ENCODE measurements at places on chromosomes 1 and 21.

DNA sequence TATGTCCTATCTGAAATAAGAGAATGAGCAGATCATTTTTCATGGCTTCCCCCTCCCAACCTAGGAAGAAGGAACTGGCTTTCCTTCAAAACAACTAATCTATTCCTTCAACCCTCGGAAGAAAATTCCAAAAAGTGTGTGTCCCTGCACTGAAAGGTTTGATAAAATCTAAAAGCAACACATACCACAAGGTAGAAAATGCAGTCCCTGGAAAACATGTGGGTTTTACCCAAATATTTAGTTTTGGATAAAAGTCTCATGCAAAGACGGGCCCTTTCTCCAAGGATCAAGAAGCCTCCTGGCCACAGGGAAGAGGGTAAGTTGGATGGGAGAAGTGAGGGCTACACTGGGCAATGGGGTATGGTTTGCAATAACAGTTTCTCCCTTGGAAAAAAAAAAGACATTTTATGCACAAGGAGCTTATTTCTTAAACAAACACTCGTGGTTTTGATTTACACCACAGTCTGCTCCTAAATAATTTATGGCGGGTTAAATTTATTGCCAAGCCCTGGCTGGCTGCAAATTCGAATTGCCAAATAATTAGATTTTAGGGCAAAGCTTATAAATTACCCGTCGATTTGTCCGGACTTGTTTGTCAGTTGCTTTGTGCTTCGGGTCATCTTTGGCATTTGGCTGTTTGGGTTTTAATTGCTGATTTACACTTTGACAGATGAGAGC lies 28.9 kb downstream of the ERI3 start:
- DNase-seq: no peak

- no peak for DNase-seq
Measured at GRCh38 chr1:221743416-221744208, 1.7 kb upstream of the DUSP10 start.

DNA sequence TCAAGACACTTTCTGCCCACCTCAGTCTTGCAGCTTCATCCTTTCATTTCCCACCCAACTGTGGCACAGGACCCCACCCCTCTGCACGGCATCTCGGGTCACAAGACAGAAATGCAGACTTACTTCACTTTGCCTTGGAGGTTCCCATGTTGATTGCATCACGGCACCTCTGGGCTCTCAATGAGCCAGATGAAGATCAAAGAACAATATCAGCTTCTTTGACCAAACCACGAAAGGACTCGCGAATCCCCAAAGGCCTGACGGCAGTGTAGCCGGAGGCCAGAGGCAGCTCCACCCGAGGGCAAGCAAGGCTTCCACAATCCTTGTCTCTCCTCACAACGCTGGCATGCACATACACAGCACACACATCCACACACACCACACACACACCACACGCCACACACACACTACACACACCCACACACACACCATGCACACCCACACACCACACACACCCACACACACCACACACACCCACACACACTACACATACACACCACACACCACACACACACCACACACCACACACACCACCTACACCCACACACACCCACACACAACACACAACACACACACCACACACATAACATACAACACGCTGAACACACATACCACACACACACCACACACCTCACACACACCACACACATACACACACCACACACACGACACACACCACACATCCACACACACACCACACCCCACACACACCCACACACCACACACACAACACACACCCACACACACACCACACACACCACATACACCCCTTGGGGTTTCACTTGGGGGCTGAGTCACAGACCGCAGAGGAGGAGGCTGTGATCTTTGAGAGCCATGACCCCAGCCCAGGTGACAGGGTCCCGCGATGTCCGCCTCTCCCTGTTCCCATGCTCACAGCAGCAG lies 35.8 kb downstream of the UBASH3A start:
- DNase-seq: no peak

DNA sequence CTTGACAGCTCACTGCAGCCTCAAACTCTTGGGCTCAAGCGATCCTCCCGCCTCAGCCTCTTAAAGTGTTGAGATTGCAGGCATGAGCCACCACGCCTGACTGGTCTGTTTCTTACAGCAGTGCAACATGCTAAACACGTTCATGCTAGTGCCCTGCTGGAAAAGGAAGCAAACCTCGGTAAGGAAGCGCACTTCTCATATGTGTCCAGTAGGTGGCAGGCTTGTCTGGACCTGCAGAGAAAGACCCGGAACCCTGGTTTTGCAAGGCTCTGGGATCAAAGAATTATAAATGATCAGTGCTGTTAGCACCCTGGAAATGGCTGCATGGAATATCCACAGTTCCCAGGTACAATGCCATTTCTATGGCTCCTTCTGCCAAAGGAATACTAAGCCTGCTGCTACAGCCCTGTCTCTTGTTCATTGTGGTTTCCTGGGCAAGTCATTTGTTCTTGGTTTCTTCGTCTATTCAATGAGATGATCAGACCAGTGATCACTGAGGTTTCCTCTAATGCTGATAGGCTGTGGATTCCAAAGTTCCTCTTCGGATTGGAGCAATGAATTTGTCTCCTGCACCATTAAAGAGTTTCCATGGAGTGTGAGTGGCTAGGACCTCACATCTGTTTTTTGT lies 15.9 kb downstream of the RNU5D-1 start:
- peak; percentile 38 for DNase-seq

- no peak for DNase-seq
Measured at GRCh38 chr1:232845406-232845955, 40.3 kb downstream of the MAP10 start.

GRCh38 chr1:90727917-90728501 lies 10.9 kb upstream of the BARHL2 start:
- no peak for DNase-seq

DNA sequence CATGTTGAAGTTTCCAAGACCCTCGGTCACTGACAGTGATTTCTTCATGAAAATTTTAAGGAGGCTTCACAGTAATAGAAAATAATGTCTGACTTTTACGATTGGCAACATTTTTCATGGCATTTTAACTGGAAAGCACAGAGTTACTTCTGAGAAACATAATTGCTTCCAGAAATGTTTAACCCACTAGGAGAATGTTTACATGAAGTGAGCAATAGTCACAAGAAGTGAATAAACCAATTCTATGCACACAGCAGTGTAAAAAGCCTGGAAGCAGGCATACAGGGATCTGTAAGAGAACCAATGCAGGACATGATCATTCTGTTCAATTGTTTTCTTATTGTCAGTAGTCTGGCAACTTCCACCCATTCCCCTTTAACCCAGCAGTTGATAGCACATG lies 316.2 kb upstream of the CXADR start:
- no peak for DNase-seq

DNA sequence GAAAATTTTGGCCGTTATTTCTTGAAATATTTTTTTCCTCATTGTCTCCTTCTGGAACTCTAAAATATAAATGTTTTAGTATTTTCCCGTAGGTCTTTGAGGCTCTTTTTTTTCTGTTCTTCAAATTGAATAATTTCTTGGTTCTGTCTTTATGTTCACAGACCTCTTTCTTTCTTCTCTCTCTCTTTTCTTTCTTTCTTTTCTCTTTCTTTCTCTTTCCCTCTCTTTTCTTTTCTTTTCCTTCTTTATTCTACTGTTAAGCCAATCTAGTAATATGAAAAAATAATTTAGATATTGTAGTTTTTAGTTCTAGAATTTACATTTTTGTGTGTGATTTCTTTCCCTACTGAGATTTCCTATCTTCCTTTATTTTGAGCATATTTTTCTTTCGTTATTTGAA lies 30.1 kb downstream of the CLIC4 start:
- no peak for DNase-seq

DNA sequence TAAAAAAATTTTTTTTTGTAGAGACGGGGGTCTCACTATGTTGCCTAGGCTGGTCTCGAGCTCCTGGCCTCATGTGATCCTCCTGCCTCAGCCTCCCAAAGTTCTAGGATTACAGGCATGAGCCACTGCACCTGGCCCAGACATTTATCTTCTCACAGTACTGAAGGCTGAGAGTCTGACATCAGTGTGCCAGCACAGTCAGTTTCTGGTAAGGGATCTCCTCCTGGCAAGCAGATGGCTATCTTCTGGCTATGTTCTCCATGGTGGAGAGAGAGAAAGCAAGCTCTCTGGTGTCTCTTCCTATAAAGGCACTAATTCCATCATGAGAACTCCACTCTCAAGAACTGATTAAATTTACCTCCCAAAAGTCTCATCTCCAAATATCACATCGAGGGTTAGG lies 57.8 kb upstream of the C1orf185 start:
- DNase-seq: no peak

GRCh38 chr1:156894711-156895454 lies 1.4 kb downstream of the PEAR1 start:
- no peak for DNase-seq

DNA sequence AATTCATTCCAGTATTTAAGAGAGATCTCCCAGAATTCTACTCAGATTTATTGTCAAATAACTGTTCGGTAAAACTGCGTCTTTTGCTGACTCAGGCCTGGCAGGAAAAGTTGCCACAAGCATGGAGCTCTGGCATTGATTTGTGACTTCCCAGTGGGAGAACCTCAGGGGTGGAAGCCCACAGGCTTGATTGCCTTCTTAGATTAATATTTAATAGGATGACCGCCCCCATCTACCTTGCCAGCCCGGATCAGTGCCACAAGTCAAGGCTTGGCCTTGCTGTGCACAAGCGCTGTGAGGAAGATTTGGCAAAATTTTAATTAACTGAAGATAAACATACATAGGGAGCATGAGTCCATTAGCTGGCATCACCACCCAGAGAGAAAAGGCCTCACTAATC lies 93.5 kb downstream of the LRIG2 start:
- DNase-seq: no peak

- DNase-seq: no peak
Measured at GRCh38 chr1:214920337-214920736, 162.2 kb upstream of the KCNK2 start.

DNA sequence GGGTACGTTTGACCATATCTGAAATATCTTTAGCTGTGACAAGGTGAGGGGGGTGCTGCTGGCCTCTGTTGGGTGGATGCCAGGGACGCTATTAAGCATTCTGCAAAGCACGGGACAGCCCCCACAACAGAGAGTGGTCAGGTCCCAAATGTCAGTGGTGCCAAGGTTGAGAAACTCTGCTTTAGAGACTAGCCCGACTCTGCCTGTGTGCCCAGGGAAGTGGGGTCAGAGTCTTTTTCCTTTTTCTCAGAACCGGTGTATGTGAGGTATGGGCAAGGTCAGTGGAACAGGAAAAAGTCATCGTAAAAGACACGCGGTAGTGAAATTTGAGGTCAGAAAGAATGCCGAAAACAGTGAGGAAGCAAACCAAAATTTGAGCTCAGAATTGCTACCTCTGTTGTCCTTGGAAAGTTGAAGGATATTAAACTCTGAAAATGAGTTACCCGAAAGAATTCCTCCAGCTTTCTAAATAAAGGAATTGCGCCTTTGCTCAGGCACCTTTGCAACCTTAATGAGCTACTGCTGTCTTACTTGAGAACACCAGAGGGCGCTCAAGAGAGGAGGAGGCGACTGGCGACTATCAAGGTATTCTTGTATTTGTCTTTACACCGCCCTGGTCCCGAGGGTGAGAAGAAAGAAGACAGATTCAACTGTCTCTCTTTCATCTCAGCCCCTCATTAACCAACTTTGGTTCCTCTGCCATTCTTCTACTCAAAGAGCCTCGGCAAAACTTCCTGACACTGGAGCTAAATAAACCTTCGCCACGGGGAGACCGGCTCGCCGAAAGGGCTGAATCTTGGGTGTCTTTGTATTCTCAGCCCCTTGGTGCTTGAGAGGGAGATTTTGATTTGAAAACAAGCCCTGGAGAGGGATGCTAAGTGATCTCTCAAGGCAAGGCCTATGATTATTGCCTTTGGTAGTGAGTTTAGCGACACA lies 85.4 kb upstream of the OLIG2 start:
- no peak for DNase-seq

GRCh38 chr1:60149251-60149650 lies 75.7 kb upstream of the C1orf87 start:
- no peak for DNase-seq

GRCh38 chr1:109649491-109649914 lies 6.4 kb upstream of the GSTM4 start:
- no peak for DNase-seq

GRCh38 chr1:18736958-18737357 lies 106.3 kb downstream of the PAX7 start:
- DNase-seq: no peak

DNA sequence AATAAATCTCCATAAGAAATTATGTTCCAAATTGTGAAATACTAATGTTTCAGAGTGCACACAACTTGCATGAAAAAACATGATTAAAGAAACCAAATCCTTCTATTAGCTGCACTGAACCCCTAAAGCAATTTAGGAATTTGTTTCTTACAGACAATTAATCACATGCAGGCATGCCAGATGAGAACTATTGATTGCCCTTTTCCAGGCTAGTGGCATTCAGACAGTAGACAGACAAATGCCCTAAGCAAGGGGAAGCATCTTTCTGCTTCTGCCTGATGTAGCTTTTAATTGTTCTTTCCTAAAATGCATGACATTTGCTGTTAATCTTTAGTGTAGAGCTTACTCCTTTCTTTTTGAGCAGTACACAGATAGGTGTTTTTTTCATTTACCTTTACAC lies 229.5 kb downstream of the DPYD start:
- DNase-seq: no peak

DNA sequence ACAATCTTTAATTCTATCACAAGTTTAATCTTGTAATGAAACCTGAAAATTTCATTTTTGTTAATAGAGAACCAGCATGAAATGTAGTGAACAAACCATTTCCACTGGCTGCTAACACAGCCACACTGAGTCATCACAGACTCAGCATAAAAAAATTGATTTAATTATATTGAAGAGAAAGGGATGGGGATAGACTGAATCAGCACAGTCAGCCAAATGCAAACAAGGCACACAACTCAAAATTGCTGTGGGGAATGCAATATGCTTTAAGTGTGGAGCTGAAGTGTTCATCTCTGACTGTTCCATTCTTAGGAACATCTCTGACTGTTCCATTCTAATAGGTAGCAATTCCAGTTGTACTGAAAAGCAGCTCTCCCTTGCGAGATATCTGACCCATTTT lies 299.8 kb downstream of the MRPL39 start:
- no peak for DNase-seq

DNA sequence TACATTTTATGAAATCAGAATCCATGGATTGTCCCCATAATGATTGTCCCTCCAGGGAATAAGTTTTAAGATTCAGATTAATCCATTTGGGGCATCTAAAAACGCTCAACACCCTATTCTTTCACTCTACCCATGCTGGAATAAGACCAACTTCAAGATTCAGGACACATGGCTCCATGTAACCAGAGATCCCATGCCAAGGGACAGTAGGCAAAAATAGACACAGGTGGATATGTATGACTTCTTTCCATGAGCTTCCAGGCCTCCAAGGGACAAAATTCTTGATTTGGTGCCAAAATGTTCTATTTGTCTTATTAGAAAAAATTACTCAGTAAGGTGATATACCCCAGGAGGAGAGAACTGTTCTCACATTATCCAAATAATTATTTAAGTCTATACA lies 178.8 kb downstream of the NRIP1 start:
- DNase-seq: no peak

All from stimulated activated CD4-positive, alpha-beta T cell treated with anti-CD3 and anti-CD28 coated beads, TNF-alpha, amount 100 ng/mL, for 1 hour (primary cell).